ENCODE measurements at places on chromosomes 3 and 15.

DNA sequence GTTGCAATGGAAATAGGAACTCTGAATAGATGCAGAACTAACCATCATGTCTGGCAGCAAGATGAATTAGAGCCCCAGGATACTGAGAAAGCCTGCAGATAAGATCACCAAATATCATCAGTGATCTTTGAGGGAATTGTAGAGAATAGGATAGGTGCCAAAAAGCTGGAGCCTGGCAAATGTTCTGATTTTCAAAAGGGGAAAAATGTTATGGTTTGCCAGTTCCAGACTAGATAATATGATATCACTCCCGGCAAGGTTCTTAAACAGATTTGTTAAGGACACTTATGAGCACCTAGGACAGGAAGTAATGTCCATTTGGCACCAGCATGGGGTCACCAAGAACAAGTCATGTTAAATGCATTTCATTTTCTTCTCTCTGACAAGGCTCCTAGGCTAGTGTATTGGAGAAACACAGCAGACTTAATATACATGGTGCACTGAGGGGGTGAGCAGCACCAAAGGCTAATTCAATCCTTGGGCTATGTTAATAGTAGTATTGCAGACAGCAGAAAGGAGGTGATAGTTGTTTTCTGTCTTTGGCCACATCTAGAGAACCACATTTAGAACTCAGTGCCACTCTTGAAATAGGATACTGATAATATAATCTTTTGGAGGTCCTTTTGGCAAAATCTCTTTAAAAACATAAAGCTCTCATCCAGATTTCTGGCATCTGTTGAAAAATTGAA, 4.8 kb downstream of the SRGAP3 start:
- DNase-seq = no peak

DNA sequence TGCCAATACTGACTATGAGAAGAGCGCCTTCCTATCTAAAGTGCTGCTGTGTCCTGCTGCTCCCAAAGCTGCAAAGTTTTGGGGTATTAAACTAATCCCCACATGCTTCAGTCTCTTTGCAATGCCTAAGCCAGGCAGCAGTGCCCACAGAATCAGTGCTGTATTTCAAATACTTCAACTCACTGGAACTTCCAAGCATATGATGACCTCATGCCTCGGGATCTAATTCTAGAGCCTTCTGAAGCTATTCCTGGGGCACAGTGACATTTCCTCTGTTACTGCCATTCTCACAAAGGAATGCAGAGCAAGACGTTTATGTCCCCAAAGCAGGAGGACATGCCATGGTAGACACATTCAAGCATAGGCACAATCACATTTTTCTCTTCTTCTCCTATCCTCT, 78.5 kb downstream of the CD200 start:
- no peak for DNase-seq

DNA sequence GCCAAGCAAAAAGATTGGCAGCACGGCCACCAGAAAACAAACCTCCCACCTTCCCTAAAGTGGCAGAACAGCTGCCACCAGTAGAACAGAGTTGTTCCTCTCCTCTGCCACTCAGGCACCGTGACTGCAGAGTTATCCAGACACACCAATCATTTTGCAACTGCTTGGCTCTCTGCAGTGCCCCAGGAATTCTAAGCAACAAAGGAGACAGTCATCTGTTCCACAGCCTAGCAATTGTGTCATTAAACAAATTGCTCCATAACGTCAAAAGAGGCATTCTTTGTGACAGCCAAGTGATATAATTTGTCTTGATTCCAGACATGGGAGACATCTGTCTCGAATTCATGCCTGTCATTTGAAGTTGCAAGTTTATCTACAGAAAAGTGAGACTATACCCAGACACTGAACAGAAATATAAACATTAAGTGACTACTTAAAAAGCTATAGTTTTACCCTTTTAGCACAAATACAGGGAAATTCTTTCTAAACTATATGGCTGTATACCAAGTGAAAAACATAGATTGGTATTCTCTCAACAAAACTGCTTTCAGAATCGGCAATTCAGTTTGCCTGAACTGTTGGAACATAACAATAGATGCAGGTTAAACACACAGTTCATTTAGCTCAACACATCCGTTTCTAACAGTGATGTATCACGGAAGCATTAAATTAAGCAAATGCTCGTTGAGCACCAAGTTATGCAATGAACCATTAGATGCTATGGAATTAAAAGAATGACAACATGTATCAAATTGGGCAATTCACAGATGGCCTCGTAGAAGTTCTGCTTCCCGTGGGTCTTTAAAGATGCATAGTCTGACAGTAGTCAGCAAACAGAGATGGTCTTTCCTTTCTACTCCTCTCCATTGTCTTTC, 281.3 kb downstream of the FGF12 start:
- DNase-seq = no peak

GRCh38 chr15:75195122-75195765, 6.4 kb upstream of the C15orf39 start:
- DNase-seq = no peak

GRCh38 chr15:76196269-76197231, 114.7 kb downstream of the ETFA start:
- DNase-seq = no peak

GRCh38 chr3:139302084-139302800, 41.6 kb upstream of the MRPS22 start:
- DNase-seq = no peak

GRCh38 chr15:58243070-58243469, 104.9 kb downstream of the AQP9 start:
- DNase-seq = no peak

DNA sequence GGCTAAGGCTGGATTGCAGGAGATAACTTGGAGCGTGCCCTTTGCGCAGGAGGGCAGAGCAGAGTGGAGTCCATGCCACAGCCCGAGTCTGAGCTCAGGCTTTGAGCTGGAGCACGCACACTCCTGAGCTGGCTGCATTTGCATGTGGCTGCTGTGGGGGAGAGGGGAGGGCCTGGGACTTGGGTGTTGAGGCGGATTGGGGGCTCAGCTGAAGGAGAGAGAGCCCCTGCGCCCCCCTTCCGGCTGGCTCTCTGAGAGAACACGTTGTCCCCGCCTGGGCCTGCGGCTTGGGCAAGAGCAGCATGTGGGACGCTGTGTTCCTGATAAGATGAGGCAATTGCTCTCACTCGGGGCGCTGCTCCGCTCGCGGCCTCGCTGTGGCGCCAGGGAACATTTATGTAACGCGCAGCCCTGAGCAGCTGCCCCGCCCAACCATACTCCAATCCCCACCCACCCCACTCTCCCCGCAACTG, 39.1 kb downstream of the KLF13 start:
- peak; percentile 48 for DNase-seq

DNA sequence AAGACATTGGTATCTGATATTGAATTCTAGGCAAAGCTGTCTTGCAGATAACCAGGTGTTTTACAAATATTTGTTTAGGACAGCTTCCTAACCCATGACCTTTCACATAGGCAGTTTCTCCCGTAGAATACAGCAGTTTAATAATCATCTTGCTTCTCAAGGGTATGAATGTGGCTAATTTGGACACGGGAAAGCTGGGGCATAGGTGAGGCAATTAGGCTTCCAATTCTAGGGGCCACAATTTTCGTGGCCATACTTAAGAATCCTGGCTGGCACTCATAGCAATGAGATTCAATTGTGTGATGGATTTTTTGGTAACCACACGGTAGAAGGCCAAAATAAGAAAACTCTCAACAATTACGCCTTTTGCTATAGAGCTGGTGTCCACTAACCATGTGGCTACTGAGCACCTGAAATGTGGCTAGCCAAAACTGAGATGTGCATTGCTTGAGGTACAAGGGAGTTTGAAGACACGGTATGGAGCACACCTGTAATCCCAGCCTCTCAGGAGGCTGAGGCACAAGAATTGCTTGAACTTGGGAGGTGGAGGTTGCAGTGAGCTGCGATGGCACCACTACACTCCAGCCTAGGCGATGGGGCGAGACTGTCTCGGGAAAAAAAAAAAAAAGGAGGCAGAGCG, 34.4 kb downstream of the TFRC start:
- DNase-seq = no peak

DNA sequence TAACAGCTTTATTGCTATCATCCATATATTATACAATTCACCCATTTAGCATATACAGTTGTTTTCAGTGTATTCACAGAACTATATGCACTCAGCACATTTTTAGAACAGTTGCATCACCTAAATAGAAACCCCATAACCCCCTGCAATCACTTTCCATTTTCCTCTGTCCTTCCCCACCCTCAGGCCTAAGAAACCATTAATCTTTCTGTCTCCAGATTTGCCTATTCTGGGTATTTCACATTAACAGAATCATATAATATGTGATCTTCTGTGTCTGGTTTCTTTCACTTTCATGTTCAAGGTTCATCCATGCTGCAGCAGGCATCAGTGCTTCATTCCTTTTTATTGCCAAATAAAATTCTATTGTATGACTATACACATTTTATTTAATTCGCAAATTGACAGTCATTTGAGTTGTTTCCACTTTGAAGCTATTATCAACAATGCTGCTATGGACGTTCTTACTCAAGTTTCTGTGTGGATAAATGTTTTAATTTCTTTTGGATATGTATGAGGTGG, 39.8 kb downstream of the ADAMTS17 start:
- no peak for DNase-seq

GRCh38 chr3:31132132-31132769, 237.8 kb upstream of the GADL1 start:
- no peak for DNase-seq

DNA sequence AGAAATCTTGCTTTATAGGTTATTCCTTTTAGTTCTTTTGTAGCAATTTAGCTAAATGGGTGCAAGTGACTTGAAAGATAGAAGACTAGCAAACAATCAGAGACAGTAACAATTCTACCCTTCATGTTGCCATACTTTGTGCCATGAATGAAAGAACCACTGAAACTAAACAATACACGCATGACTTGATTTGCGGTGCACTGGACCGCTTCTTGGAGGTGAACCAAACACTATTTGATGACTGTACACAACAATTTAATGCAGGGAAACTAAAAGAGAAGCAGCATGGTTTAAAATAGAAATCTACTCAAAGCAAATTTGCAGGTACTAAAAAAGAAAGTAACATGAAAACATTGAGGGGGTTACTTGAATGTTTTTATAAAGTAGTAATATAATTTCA, 331.0 kb upstream of the RARB start:
- no peak for DNase-seq

GRCh38 chr3:112351036-112351435, 18.1 kb downstream of the CD200 start:
- DNase-seq = no peak

- DNase-seq = no peak
Observed at GRCh38 chr3:26614006-26614685, 8.4 kb upstream of the LRRC3B start.

GRCh38 chr15:62857411-62857853, 185.1 kb upstream of the TPM1 start:
- DNase-seq = no peak

- DNase-seq = peak; percentile 14
Observed at GRCh38 chr15:29139540-29140459, 129.8 kb downstream of the NSMCE3 start.

GRCh38 chr15:28927043-28927442, 41.3 kb downstream of the APBA2 start:
- DNase-seq = no peak

GRCh38 chr3:72657666-72658065, 190.6 kb downstream of the SHQ1 start:
- DNase-seq = peak; percentile 52

DNA sequence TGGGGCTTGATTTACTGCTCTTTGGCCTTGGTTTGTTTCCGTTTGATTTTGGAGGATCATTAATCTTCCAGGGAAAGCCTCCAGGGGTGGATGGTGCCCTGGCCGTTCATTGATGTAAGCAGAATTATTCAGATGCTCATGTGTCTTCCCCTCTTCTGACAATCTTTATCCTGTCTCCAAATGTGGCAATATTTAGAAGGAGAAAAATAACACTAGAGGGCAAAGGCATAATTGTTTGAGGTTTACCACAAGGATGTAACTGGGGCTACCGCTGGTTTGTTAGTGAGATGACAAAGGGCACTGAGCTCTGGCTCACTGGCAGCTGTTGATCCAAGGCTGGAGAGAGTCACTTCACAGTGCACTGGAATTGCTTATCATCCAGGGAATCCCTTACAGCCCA, 18.2 kb upstream of the PLCL2 start:
- DNase-seq = no peak

GRCh38 chr3:195921334-195921791, 13.0 kb upstream of the TNK2 start:
- no peak for DNase-seq

GRCh38 chr3:71316066-71316777, 267.3 kb downstream of the FOXP1 start:
- no peak for DNase-seq

DNA sequence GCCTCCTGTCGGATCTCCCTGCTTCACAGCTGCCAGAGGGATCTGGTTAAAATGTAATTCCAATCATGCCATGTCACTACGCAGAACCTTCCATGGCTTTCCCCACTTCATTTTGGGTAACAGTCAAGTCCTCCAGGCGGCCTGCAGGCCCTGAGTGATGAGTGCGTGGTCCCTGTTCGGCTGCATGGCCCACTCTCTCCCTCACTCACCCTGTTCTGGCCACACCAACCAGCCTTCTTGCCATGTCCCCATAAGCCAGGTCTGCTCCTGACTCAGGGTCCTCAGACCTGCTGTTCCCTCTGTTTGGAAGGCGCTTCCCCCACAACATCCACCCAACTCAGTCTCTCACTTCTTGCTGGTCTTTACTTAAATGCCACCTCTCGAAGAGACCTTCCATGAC, 41.6 kb upstream of the LINGO1 start:
- DNase-seq = no peak

GRCh38 chr15:58510715-58511598, 79.2 kb downstream of the LIPC start:
- no peak for DNase-seq

DNA sequence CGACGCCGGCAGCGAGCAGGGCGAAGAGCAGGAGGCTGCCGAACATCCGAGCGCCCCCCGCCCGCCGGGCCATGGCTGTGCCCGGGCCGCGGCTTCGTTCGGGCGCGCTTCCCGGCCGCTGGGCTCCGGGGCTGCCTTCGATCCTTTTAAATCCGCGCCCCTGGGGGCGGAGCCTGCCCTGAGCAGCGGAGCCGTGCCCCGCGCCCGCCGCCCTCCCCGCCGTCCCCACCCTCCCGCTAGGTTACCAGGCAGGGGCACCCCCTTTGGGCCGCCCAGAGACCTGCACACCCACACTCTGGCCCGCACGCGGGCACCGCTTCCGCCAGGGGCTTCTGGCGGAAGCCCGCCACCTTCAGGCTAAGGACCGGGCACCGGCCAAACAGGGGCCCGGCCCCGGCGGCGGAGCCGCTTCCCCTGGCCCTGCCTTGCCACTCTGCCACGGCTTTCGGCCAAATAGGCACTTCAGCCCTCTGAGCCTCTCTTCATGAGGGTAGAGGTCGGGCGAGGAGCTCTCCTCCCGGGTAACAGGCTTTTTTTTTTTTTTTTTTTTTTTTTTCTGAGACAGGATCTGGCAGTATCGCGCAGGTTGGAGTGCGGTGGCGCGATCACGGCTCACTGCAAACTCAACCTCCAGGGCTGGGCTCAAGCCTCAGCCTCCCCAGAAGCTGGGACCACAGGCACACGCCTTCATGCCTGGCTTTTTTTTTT, at the start of gene NMB:
NMB (minus strand) TSS at position 120 of the 708 bp plus-strand sequence; CDS start at position 73, 47 bp downstream.
- peak; percentile 38 for DNase-seq

DNA sequence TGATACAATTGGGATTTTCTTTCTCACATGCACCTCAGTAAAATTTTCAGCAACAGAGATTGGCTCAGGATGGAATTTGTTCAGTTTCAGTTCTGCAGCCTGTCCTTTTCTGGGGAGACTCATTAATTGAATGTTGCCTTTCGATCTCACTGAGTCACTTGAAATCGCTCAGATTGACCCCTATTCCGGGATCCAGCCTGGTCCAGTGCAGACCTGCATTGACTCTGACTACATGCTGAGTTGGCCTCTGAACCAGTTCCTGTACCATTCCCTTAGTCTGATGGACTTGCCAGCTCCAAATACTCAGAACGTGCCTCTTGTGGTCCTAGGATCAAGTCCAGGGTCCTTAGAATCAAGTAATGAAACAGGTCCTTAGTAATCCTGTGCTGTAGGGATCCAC, 9.4 kb downstream of the IGF1R start:
- no peak for DNase-seq
